ENCODE measurements at places on chromosomes 13 and 19. TPM values are rescaled to one million over a fixed set of nuclear protein-coding genes. Genes with fewer than 3 reads are reported as not detected.

DNA sequence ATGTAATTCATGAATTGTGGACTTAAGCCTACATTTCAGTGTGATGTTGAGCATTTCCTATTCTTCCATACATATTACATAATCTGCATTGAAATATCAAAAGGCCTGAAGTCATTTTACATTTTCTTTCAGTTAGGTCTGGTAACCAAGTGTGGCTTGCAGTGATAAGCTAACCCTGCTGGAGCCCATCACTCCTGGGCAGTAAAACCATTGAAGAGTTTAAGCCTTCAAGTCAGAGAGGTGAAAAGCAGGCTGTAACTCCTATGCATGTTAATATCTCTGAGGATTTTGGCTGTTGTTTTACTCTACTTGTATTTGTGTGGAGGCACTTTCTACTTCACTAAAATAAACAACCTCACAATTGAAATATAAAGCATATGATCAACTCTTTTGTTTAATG lies 248.8 kb downstream of the SLITRK5 start:
- no peak for DNase-seq

DNA sequence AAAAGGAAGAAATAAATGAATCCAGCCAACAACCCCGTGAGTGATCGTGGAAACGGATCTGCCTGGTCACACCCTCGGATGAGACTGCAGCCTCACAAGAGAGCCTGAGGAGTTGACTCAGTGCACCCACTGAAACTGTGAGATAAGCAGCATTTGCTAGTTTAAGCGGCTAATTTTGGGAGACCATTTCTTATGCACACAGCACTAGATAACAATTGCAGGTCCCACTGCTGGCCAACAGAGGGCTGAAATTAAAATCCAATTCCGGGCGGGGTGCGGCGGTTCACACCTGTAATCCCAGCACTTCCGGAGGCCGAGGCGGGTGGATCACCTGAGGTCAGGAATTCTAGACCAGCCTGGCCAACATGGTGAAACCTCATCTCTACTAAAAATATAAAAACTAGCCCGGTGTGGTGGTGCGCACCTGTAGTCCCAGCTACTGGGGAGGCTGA lies 3.6 kb downstream of the UQCR11 start:
- no peak for DNase-seq

- DNase-seq: no peak
These were observed 26.4 kb upstream of the IGFL1 start for GRCh38 chr19:46202872-46203860.

- no peak for DNase-seq
These were observed 354.1 kb downstream of the KLF5 start for GRCh38 chr13:73412933-73413332.

- DNase-seq: no peak
These were observed 65.9 kb downstream of the CHST8 start for GRCh38 chr19:33687481-33688170.

DNA sequence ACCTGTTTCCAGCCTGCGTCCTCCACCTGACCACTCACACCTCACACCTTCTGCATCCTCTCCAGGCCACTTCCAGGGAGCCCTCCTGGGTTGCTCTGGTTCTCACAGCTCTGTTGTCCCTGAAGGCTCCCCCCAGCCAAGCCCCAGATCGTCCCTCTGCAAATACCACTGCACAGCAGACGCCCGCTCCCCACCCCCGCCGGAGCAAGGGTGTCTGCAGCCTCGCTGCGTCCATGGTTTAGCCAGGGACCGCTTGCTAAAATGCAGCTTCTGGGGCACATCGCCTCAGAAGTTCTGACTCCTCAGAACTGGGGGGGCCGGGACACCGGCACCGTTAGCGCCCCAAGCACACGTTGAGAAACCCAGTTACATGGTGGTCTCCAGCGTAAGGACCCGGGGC lies 983 bp downstream of the LINGO3 start:
- DNase-seq: no peak

DNA sequence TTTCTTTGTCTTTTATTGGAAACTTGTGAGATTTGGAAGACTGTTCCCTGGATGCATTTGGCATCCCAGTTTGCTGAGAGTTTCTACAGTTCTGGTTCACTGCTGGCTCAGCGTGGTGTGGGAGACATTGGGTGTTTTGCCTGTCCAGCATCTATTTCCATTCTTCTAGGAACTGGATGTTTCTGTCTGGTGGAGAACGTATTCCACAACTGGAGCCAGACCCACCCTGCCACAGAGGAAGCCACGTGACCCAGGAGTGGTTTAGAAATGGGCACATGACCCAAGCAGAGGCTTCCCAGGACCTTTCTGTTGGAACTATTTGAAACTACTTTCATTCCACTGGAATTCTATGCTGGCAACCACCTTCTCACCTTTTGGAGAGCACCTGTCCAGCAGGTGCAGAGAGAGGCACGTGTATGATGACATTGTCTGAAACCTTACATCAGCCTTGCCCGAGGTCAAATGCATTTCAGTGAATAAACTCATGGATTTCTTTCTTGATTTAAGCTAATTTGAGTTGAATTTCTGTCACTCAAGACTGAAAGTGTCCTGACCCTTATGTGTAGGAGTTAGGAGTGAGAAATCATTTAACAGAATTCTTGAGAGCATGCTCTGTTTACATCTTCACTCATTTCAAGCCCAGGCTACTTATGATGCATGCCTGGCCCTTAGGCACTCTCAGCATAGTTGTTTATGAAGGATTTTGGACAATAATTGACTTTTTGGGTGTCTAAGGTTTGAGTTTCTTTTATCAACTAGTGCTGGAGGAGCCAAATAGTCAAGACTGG lies 121.8 kb downstream of the AKAP11 start:
- no peak for DNase-seq

DNA sequence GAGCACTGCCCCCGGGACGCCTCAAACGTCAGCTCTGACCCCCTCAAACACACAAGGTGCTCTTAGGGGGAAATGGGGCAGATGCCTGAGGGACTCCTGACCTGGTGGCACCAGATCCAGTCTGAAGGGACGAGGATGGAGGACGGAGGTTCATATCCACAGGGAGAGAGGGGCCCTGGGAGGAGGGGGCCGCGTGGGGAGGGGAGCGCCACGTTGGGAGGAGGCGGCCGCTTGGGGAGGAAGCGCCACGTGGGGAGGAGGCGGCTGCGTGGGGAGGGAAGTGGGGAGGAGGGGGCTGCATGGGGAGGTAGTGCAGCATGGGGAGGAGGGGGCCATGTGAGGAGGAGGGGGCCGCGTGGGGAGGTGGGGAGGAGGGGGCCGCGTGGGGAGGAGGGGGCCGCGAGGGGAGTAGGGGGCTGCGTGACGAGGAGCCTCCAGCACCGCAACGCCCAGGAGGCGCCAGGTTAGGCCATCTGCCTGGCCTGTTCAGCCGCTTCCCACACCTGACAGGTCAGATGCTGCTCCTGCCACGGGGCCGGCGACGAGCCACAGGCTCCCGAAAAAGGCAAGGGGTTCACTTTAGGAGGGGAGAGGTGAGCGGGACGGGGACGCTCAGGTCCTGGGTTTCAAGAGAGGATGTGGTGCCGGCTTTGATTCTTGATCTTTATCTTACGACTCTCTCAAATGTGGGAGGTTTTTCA lies 36.7 kb upstream of the C13orf46 start:
- no peak for DNase-seq

GRCh38 chr19:1387684-1388636 lies 4.3 kb downstream of the NDUFS7 start:
- DNase-seq: peak; percentile 40

DNA sequence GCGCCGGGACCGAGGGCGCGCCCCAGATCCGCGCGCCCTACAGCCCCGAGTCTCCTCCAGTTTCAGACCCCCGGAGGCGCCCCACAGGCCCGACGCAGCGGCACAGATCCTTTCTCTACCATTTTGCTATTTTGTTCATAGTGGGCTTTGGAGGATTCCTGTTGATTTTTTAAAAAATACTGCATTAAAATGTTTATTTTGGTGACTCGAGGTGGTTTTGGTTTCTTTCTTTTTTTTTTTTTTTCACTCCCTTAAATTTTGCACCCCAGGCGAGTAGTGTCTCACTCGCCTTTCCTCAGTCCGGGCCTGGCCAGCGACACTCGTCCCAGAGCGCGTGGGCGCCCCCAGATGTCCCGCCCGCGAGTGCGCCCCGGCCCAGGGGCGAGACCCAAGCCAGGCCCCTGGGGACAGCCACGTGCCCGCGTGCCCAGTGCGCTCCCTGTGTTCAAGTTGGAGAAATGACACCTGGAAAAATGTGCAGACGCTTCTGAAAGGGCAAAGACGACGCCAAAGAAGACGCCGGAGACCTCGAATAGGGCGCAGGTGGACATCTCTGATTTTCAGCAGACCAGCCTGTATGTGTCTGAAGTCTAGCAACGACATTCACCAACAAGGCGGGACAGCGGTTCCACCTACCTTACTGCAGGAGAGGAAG lies 471 bp upstream of the INSR start:
- peak; percentile 82 for DNase-seq

DNA sequence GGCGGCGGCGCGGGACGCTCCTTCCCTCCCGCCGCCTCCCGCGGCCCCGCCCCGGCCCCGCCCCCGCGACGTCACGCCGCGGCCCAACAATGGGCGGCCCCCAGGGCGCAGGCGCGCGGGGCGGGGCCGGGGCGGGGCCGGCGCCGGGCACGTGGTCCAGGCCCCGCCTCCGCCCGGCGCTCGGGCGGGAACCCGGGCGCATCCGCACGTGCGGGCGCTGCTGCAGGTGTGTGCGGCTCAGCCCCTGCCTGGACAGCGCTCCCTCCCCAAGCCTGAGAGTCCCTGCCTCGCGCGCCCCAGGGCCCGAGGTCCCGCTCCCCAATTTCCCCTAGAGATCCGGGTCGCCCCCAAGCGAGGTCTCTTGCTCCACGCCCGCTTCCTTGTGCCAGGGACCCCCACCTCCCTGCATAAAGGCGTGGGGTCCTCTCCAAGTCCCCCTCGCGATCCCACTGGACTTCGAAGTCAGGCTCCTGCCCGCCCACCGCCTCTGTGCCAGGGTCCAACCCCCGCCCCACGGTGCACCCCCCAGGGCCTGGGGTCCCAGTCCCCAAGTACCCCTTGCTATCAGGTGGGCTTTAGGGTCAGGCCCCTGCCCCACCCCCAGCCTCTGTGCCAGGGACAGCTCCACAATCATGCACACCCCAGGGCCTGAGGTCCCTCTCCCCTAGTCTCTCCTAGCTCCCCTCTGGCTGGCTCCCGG lies at the start of gene MEX3D:
Gene MEX3D (minus strand): TSS at position 6 of the 700 bp plus-strand sequence. CDS start 267 bp downstream, outside the sequence.
- DNase-seq: peak; percentile 81

DNA sequence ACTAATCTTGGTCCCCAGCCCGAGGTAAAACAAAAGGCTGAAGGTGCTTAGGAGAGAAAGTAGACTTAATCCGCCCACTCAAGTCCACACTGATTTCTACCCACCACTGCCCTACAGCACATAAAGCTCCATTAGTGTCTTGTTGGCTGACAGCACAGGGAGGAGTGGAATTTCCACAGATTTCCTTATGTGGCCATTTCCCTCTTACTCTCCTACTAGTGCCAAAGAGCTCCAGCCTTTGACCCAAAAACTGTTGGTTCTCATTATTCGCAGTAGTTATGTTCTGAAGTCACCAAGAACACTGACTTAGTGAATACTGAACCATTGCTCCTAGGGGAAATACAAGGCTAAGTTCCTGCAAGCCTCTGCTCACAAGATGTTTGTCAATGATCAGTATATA lies 61.2 kb downstream of the RAB20 start:
- DNase-seq: no peak

DNA sequence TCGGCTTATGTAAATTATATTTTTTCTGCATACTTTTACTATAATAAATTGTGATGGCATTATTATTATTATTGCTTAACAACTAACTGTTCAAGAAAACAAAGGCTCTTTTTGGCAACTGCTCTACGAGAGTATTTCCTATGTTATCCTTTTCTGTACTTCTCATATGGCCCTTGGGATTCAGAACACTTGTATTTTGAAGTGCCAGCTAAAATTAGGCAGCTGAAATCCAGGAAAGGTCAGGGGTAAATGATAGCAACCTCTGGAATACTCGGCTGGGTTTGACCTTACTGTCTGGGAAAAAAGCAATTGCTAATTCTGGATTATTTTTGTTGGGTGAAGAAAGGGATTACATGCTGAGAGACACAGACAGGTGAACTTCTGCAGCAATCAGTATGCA lies 23.9 kb downstream of the EDNRB start:
- DNase-seq: no peak

GRCh38 chr13:20291037-20291436 lies 58.9 kb upstream of the GJB6 start:
- no peak for DNase-seq

GRCh38 chr13:52879950-52880741 lies 31.7 kb upstream of the PCDH8 start:
- no peak for DNase-seq

DNA sequence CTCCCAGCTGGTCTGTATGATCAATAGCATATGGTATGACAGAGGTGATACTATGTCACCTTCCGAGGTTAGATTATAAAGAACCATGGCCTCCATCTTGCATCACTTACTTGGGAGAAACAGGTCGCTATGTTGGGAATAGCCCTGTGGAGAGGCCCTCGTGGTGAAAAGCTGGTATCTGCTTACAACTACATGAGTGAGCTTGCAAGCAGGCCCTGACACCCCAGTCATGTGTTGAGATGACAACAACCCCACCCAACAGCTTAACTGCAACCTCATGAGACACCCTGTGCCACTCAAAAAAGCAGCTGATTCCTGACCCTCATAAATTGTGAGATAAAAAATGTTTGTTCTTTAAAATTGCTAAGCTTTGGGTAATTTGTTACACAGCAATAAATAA lies 18.8 kb downstream of the MTRF1 start:
- no peak for DNase-seq

DNA sequence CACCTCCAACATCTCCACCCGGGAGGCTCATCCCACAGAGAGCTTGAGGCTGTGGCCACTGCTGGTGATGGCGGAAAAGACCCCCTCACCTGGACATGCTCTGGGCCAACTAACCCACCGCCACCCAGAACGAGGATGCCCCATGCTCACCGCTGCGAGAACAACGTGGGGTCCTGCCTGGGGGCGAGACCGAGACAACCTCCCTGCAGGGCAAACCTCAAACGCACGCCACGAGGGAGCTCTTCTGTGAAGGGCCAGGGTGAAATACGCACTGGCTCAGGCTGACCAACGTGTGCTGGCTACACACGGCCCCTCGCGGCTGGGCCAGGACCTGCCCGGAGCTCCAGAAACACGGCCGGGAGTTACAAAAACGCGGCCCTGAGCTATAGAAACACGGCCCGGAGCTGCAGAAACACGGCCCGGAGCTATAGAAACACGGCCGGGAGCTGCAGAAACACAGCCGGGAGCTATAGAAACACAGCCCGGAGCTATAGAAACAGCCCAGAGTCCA lies 19.0 kb upstream of the PLPP2 start:
- no peak for DNase-seq

GRCh38 chr19:4553092-4553695 lies 6.3 kb downstream of the SEMA6B start:
- no peak for DNase-seq

- no peak for DNase-seq
These were observed 7.7 kb downstream of the GADD45B start for GRCh38 chr19:2483484-2484151.

Gene IFI30
- total RNA-seq: 23.3 TPM

Gene ZNF230
- total RNA-seq: 3.5 TPM

Gene LILRA5
- 0.66 TPM for total RNA-seq

Gene PROZ
- not detected for total RNA-seq

Gene MTUS2
- total RNA-seq: 101 TPM

Gene RGS9BP
- total RNA-seq: 8.6 TPM

Gene MYO16
- 1.7 TPM for total RNA-seq

Gene OR7D2
- 0.16 TPM for total RNA-seq

Gene TRPC4
- total RNA-seq: 0.19 TPM
